ENCODE measurements at places on chromosomes 1 and 21.

DNA sequence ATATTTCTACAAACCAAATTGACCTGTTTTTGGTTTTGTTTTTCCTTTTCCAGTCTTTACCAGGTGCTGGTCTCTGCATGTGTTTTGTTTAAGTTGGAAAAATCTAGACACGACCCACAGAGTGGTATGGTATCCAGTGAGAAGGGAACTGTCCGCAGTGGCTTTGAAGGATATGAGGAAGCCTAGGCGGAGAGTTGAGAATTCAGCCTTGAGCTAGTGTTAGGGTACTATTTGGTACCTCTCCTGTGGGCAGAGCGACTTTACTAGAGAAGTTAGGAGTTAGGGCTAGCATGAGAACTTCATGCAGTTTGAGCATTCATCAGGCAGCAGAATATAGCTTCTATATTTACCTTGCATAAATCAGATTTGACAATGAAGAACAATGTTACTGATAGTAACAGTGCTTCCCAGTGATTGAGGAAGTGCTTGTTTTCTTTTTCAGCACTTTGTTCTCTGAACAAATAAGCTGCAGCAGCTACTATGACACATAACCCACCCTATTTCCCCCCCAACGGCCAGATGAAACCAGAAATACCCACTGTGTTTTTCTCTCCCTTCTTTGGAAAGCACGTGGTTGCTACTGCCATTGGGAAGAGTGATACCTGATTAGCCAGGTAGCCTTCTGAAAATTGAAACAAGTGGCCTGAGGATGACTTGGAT is 19.0 kb downstream of the MRPS6 start:
- no peak for DNase-seq

GRCh38 chr21:36710729-36711048 is 11.8 kb downstream of the SIM2 start:
- no peak for DNase-seq

DNA sequence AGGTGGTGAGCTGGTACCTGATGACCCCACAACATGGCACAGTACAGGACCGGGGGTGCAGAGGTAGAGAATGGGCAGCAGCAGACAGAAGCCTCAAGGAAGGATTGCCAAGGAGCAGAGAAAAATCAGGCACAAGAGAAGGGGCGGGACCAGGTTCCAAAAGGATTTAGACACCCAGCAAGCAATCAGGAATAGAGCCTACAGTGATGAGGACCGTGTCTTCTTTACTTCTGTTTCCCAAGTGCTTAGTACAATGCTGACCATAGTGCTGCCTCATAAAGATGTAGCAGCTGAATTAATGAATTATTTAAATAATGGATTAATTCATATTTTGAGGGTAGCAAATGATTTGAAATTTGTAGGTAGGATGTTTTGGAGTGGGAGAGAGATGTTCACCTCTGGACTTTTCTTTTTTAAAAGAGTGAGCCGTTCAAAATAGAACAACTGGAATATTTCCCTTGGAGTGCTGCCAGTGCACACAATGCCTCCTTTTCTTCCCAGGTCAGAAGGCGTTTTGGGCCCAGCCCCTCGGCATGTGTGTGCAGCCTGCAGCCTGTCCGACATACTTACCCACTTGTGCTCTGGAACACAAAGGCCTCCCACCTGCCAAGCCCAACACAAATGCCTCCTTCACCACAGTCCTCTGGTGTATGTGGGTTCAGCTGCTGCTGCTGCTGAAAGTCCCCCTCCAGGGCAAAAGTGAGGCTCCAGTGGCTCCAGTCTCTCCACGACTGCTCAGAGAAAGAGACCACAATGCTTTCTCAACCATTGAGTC is 19.6 kb downstream of the KANK4 start:
- DNase-seq, result no peak

DNA sequence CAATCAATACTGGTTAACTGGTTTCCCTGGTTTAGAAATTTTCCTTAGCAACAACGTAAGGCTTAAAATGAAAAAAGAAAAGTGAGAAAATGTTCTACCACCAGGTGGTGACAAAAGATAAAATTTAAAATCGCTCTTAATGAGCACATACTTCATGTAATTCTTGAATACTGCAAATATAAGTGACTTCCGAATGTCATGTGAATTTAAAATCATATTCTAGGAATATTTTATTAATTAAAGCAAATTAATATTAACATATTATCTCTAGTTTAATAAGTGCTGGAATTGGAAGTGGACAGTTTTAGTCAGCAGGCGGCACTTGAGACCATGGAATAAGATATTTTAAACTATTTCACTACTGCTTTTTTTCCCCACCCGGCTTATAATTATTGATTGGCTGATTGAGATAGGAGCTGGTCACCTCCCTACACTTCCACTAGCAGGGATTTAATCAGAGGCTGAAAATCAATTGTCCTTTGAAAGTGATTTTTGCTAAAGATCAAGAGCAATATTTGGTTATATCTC is 5.0 kb upstream of the ADAMTS1 start:
- peak; percentile 38 for DNase-seq

DNA sequence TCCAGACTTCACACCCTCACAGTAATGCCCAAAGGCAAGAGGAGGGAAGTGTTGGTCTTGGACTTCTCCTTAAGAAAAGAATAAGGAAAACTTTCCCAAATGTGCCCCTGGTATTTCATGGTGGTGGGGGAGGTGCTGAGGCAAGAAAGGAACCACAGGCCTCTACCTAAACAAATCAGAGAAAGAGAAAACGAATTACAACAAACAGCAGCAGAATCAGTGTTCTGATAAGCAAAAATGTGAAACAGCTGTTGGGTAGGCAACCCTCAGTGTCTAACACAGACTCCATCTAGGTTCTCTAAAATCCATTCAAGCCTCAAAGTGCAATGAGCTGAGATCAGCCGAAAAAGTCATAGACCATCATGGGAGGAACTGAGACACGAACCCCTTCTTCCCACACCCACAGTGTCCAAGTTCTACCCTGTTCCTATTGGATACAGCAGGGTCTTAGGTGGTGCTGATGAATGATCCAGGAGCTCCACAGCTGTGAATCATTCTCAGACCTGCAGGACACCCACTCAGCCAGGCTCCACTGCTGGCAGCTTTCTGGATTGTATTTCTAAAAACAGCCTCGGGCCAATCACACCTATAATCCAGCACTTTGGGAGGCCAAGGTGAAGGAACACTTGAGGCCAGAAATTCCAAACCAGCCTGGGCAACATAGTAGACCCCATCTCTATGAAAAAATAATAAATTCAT is 149.1 kb downstream of the PLPP3 start:
- DNase-seq, result no peak

DNA sequence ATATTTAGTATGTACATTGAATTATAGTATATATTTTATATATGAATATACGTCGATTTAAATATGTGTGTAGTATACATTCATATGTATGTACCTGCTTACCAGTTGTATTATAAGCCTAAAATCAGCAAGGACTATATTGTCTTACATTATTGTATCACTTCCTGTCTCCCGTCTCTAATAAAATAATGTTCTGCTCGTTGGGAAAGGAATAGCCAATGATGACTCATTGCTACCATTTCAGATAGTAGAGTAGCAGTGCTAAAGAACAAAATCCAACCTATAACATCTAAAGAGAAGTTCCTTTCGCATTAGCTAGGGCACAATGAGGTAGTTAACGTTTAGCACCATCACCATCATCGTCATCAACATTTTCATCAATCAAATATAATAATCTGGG is 39.9 kb upstream of the SMYD2 start:
- no peak for DNase-seq

DNA sequence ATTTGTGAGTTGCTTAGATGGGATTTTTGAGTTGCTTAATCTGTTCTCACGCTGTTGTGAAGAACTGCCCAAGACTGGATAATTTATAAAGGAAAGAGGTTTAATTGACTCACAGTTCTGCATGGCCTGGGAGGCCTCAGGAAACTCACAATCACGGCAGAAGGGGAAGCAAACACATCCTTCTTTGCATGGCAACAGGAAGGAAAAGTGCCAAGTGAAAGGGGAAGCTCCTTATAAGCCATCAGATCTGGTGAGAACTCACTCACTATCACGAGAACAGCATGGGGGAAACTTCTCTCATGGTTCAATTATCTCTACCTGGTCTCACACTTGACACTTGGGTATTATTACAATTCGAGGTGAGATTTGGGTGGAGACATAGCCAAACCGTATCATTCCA is 10.3 kb downstream of the CLIC6 start:
- no peak for DNase-seq

GRCh38 chr1:17757426-17757825 is 2.3 kb downstream of the ACTL8 start:
- no peak for DNase-seq

GRCh38 chr1:214840356-214840755 is 237.4 kb downstream of the CENPF start:
- DNase-seq, result peak; percentile 67

- no peak for DNase-seq
Measured at GRCh38 chr1:229031481-229032341, 239.2 kb upstream of the RAB4A start.

- no peak for DNase-seq
Measured at GRCh38 chr1:25731148-25731547, 68.8 kb upstream of the SELENON start.

- no peak for DNase-seq
Measured at GRCh38 chr21:28150778-28151177, 841.9 kb downstream of the LTN1 start.

DNA sequence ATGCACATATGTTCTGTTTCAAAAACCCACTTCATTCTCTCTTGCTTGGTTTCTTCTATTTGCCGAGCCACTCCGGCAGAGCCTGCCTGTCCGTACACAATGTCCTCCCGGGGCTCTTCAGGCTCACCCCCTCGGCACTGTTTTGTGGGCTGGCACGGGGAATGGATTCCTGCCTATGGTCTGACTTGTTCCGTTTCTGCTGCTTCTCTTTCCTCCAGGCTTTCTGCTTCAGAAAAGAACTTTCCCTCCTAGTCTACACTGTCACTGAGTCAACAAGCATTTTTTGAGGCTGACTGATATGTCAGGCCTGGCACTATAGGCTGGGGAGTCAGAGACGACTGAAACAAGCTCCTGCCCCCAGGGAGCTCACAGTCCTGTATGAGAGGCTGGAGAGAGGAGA is 28.4 kb upstream of the SARS1 start:
- DNase-seq, result no peak

DNA sequence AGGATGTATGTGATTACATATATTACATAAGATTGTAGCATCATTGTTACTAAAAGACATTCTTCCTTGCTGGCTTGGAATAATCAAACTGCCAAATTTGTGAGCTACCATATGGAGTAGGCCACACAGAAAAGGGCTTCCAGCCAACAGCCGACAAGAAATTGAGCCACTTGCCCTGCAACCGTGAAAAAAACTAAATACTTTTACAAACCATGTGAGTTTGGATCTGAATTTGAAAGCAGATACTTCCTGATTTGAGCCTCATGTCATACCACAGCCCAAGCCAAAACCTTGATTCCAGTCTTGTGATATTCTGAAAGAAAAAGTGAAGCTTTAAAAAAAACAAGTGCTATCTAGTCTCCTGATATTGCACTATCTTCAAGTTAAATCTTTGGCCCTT is 55.6 kb upstream of the PRMT6 start:
- DNase-seq, result no peak

GRCh38 chr1:47986761-47987200 is 10.4 kb downstream of the TRABD2B start:
- DNase-seq, result no peak

DNA sequence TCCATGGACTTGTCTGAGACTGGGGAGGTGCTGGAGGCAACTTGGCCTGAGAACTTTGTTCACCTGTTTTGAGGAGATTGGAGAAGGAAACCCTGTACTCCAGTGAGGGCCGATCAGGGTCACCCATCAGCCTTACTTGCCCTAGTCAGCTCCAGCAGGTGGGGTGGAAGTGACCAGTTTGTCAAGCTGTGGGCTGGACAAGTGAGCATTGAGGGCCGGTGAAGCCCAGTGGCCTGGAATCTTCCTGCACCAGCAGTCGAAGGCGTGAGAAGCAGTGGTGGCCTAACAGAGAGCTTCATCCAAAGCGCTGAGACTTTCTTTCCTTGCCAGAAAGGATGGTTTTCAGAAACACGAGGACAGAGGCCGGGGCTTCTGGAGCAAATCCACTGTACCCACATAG is 9.6 kb downstream of the SLC37A1 start:
- DNase-seq, result no peak

DNA sequence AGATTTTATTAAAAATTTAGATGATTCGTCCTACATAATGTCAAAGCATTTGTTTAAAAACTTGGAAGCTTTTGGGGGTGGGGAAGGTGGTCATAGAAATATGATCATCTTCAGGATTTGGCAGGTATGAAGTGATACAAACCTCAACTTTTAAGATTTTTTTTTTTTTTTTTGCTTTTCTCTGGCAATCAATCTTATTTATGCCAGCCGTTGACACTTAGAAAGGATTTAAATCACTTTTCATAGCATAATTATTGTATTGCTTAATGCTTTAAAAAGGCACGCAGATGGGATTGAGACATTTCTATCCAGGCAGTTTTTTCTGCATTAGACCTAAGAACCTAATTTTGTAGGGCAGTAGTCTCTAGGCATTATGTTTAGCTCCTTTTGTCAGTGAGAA is 19.7 kb downstream of the MRPS6 start:
- no peak for DNase-seq

DNA sequence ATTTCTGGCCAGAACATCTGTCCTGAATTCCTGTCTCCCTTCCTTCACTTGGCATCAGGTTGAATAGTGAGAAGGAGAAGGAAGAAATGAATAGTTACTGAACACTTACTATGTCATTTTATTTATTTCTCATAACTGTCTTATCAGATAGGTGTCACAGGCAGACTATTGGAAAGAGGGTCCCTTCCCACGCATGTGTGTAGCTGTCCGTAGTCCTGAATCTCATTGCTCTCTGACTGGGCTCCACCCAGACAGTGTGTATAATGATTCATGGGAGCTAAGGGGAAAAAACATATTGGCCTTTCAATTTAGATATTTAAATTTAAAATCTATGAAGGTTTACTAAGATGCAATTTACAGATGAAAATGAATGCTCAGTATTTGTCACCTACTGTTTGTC is 86.1 kb downstream of the OMA1 start:
- no peak for DNase-seq

- no peak for DNase-seq
Measured at GRCh38 chr1:93025572-93025971, 53.5 kb upstream of the MTF2 start.

DNA sequence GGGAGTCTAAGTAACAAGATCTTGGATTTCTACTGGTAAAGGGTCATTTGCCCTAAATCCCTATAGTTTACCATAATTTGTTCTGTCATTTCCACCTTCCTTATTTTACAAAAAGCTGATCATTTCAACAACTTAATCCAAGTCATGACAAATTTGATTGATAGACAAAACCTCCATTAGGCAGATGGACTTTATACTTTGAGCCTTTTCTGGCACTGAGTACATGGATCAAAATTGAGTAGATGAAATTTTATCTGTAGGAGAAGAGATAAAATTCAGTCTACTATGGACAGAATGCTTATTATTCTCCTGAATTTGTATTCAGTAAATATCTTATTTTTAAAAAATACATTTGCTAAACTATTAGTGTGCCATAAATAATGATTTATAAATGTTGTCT is 62.6 kb upstream of the NRIP1 start:
- no peak for DNase-seq

GRCh38 chr1:34983700-34984355 is 1.3 kb downstream of the TMEM35B start:
- DNase-seq, result no peak

- DNase-seq, result peak; percentile 54
Measured at GRCh38 chr1:117686907-117687306, 81.1 kb downstream of the TENT5C start.

- DNase-seq, result no peak
Measured at GRCh38 chr1:230591678-230592077, 50.6 kb upstream of the COG2 start.

- DNase-seq, result no peak
Measured at GRCh38 chr1:9858293-9859035, 34.7 kb upstream of the CLSTN1 start.

- peak; percentile 95 for DNase-seq
Measured at GRCh38 chr1:159339536-159339935, 37.4 kb downstream of the FCER1A start.

Measured in RCC 7860 (cell line).